Activated CD8-positive, alpha-beta memory T cell treated with anti-CD3 and anti-CD28 coated beads, Interleukin-2, amount 10 ng/mL, durations not matched to agents 7 days and 5 days (primary cell): ENCODE measurements at places on chromosomes 7 and 10.

- H3K27ac ChIP-seq, result no peak overlapping the region
- peaks cover 8% of the 10 kb centered on the region for H3K27me3 ChIP-seq
- H3K36me3 ChIP-seq, result peaks cover 16% of the 10 kb centered on the region
- no peak overlapping the region for H3K4me3 ChIP-seq
- DNase-seq, result no peak
- H3K4me1 ChIP-seq, result peaks cover 37% of the 10 kb centered on the region
Observed at GRCh38 chr10:95243318-95243617, 47.5 kb downstream of the PDLIM1 start.

DNA sequence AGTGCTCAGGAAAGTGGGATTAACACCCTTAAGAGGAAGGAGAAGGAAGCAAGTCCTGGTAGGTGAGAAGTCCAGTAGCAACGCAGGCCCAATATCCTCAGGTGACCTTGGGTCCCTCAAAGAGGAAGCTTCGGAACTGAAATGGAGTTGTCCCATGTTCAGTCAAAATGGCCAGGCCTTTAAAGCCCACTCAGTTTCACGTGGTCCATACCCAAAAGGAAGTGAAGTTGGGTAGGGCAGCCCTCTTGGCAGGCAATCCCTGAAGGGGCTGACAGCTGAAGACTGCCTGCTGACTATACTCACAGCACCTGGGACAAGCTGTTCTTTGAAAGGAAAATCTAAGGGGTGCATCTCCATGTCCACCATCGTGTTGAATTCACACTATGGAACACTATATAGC, 3.0 kb downstream of the GSAP start:
- peaks cover 14% of the 10 kb centered on the region for H3K4me1 ChIP-seq
- no peak overlapping the region for H3K27ac ChIP-seq
- no peaks in the 10 kb centered on the region for H3K36me3 ChIP-seq
- no peak for DNase-seq

DNA sequence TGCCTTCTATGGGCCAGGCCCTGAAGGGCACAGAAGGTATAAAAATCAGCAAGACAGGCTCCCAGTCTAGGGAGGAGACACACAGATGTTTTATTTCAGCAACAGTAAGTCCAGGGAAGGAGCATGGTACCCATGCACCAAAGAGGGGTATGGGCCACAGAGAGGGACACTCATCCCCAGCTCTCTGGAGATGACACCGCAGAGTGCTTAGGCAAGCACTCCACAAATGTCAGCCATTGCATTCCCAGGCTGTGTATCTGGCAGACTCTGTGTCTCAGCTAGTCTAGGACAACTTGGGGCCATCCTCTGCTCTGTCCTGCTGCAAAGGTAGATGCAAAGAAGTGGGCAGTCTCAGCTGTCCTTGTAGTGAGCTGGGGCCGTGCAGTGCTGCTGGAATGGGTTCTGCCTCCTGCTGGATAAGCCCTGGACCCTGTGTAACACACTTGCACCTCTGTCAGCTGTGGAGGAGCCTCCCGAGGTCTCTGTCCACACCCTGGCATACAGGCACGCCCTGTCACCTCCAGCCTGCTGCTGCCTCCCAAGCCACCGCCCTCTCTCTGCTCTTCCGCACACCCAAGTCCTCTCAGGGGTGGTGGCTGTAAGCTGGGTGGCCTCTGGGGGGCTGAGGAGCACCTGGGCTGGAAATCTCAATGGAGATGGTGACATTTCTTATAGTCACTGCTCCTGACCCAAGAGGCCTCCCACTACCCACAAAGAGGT, 57.6 kb downstream of the VOPP1 start:
- H3K27ac ChIP-seq, result no peak overlapping the region
- no peaks in the 10 kb centered on the region for H3K27me3 ChIP-seq
- H3K4me3 ChIP-seq, result no peak overlapping the region

GRCh38 chr10:46538717-46539426, 17.6 kb downstream of the GPRIN2 start:
- H3K27me3 ChIP-seq, result peaks cover 37% of the 10 kb centered on the region
- H3K4me3 ChIP-seq, result no peak overlapping the region
- no peak overlapping the region for H3K27ac ChIP-seq
- H3K4me1 ChIP-seq, result peaks cover 2% of the 10 kb centered on the region
- no peak for DNase-seq
- H3K36me3 ChIP-seq, result no peaks in the 10 kb centered on the region

DNA sequence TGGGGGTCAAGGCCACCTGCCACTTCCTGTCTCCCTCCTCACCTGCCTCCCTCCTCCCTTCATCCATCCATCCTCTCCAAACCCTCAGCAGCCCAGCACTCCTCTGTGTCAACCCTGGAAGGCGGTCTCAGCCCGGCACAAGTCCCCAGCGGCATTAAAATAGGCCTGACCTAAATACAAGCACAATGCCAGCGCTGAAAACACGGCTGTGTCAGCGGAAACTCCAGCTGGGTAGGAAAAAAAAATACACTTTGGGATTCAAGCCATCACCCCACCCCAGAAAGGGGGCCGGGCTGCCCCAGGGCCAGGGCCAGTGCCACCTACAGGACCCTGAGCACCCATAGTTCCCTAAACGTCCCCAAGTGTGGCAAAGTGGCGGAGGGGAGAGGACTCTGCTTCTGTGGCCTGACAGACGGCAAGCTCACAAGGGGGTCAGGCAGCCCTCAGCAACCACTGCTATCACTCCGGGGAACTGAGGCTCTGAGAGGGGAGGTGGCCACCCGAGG, 22.7 kb upstream of the GTF2IRD1 start:
- no peak for DNase-seq
- no peaks in the 10 kb centered on the region for H3K27me3 ChIP-seq
- no peaks in the 10 kb centered on the region for H3K4me1 ChIP-seq
- H3K4me3 ChIP-seq, result no peak overlapping the region
- H3K27ac ChIP-seq, result no peak overlapping the region
- H3K36me3 ChIP-seq, result no peaks in the 10 kb centered on the region

- H3K27ac ChIP-seq, result no peak overlapping the region
- no peak for DNase-seq
- H3K36me3 ChIP-seq, result no peaks in the 10 kb centered on the region
- H3K27me3 ChIP-seq, result peaks cover 2% of the 10 kb centered on the region
Observed at GRCh38 chr10:119190353-119190752, 11.7 kb upstream of the PRDX3 start.

GRCh38 chr10:72263613-72264241, 10.0 kb upstream of the DDIT4 start:
- no peak overlapping the region for H3K4me3 ChIP-seq
- peaks cover 44% of the 10 kb centered on the region for H3K4me1 ChIP-seq
- H3K36me3 ChIP-seq, result no peaks in the 10 kb centered on the region
- DNase-seq, result no peak

DNA sequence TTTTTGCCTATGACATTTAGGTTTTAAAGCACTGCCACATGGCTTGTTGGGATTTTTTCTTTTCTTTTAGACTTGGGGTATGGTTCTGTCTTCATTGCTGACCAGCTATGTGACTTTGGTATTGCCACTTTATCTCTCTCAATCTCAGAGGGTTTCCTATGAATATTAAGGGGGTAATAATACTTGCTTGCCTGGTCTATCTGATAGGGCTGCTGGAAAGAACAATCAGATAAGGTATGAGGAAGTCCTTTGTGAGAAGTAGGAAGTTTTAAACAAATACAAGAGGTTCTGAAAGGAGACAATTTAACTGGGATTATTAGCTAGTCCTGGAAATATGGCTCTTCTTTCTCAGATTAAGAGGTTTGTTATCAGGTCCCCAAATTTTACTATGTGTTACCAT, 80.8 kb downstream of the ZNF92 start:
- H3K4me3 ChIP-seq, result no peak overlapping the region
- peaks cover 2% of the 10 kb centered on the region for H3K36me3 ChIP-seq
- no peaks in the 10 kb centered on the region for H3K4me1 ChIP-seq
- H3K27me3 ChIP-seq, result peaks cover 5% of the 10 kb centered on the region

DNA sequence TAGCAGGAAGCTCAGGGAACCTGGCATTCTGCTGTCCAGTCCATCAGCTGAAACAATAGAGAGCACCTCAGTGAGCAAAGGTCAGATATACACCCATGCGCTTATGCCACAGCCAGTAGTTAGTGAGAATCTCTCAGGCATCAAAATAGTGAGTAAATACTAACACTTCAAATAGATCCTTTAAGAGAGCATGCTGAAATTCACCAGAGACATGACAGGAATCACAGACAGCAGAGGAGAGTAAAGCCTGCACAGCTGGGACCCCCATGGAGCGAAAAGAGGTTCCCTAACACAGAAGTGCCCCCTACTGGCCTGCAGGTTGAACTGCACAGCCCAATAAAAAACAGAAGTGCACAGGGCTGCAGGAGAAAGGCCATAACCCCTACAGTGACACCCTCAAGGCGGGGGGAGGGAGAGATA, 57.6 kb upstream of the ANTXRL start:
- H3K27ac ChIP-seq, result no peak overlapping the region
- no peak overlapping the region for H3K4me3 ChIP-seq
- DNase-seq, result peak; percentile 39
- H3K27me3 ChIP-seq, result no peaks in the 10 kb centered on the region
- H3K4me1 ChIP-seq, result peaks cover 4% of the 10 kb centered on the region
- peaks cover 9% of the 10 kb centered on the region for H3K36me3 ChIP-seq

DNA sequence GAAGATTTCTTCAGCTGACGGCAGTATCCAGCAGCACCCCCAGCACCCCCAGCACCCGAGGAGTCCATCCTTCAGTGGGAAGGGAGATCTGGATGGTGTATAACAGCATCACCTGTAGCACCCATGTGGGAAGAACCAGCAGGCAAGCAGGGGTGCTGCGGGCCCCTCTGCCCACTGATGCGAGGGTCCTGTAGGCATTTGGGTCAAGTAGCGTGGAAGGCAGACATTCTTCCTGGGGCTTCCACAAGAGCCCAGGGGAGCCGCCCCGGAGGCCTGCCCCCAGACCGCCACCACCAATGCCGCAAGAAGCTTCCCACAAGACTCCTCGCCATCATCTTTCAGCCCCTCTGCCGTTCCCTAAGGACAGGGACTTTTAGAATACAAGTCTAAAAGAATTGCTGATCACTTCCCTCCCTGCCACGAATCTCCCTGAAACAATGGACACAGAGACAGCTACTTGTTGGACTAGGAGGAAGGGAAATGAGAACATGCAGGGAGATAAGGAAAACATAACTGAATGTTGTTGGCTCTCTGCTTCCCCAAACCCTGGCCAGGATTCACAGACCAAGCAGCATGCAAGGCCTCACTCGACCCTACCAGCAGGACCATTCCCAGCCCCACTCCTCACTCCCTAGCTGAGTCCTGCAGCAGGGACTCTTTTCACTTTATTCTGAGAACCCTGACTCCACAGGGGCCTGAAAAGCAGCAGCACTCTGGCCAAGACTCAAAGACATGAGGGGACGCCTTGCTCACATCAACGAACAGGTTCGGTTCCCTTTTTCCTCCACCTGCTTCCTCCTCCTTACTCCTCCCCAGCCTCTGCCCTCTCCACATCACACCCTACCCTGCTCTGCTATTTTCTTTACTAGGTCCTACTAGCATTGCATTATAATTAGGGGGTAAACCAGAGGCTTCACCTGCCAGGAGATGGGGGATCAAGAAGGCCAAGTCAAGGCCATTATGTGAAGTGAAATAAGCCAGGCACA, 164.5 kb downstream of the HERPUD2 start:
- H3K4me1 ChIP-seq, result no peaks in the 10 kb centered on the region
- no peak for DNase-seq
- no peaks in the 10 kb centered on the region for H3K36me3 ChIP-seq
- H3K4me3 ChIP-seq, result no peak overlapping the region
- peaks cover 13% of the 10 kb centered on the region for H3K27me3 ChIP-seq

DNA sequence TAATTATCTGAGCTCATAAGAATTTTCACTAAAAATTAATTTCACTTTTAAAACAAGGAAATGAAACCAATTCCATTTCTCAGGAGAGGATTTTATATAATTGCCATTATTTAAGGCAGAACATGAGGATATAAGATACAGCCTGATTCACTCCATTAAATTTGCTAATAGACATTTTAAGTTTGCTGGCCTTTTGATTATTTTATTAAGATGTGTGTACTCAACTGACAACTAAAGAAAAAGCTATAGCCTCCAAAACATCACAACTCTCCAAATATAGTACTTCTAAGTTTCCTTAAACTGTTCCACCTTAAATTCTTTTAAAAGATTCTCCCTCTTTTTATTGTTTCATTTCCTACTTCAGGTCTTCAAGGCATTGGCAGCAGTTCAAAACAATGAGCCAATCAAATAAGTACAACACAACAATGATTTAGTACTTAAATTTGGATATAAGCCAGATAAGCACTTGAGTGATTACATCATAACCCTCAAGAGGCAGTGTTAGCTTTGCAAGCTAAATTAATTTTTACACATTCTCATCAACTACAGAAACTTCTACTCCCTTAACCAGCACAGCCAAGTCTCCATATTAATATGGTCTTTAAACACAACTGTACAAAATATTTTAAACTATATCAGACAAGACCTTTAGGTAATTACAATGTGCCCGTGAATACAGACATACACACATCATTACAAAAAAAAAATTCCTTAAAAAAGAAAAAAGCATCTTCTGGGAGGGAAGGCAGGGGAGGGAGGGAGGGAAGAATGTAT, 121.8 kb downstream of the KMT2C start:
- no peak for DNase-seq
- H3K36me3 ChIP-seq, result peaks cover 29% of the 10 kb centered on the region
- no peak overlapping the region for H3K27ac ChIP-seq
- H3K27me3 ChIP-seq, result no peaks in the 10 kb centered on the region
- H3K4me3 ChIP-seq, result no peak overlapping the region

- peaks cover 3% of the 10 kb centered on the region for H3K4me1 ChIP-seq
- peaks cover 41% of the 10 kb centered on the region for H3K27me3 ChIP-seq
- H3K36me3 ChIP-seq, result no peaks in the 10 kb centered on the region
- peak overlapping the region; percentile 13 for H3K4me3 ChIP-seq
- no peak for DNase-seq
Observed at GRCh38 chr10:120979435-120980278, 128.5 kb downstream of the WDR11 start.

DNA sequence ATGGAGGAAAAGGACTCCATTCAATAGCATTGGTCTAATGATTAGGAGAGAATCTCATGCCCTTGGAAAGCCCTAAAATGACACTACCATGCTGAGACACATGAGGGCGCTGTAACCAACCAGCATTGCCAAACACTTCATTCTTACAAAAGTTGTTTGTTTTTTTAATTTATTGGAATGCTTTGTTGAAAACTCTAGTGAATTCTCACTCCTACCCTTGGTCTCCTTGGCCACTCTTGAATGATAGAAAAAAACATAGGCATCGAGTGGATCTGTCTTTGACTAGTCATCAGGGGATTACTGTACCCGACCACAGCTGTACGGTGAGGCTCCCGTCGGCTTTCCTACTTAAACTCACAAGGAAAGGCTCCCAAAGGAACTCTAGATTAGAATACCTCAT, 29.3 kb upstream of the ADD3 start:
- peaks cover 8% of the 10 kb centered on the region for H3K27me3 ChIP-seq
- no peaks in the 10 kb centered on the region for H3K36me3 ChIP-seq
- peaks cover 1% of the 10 kb centered on the region for H3K4me1 ChIP-seq
- peak; percentile 76 for DNase-seq

GRCh38 chr7:30977896-30978564, 14.3 kb downstream of the GHRHR start:
- no peak overlapping the region for H3K27ac ChIP-seq
- peak; percentile 54 for DNase-seq
- H3K27me3 ChIP-seq, result peaks cover 7% of the 10 kb centered on the region
- H3K36me3 ChIP-seq, result no peaks in the 10 kb centered on the region
- no peak overlapping the region for H3K4me3 ChIP-seq
